NCI-H345 (cell line): ENCODE measurements at places on chromosomes 4 and X.

GRCh38 chr4:55512077-55512476, 34.6 kb downstream of the CLOCK start:
- no peak for DNase-seq

DNA sequence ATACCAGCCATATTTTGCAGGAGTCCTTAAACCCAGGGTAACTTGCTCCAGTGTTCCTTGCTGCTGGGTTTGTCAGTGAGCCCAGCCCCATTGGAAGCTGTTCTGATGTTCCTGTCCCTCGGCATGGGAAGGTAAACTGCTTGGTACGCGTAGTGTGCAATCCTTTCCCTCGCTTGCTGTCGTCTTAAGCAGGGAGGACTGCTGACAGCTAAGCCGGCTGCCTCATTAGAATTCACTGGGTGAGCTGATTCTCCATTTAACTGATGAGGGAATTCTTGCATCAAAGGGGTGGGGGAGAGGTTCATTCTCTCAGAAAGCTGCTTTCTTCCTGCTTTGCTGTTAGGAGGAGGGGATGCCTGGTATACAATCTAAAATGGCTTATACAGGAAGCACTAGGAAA, 164.6 kb downstream of the MID1IP1 start:
- no peak for DNase-seq

- DNase-seq: no peak
Observed at GRCh38 chr4:162450531-162451035, 286.8 kb upstream of the FSTL5 start.

DNA sequence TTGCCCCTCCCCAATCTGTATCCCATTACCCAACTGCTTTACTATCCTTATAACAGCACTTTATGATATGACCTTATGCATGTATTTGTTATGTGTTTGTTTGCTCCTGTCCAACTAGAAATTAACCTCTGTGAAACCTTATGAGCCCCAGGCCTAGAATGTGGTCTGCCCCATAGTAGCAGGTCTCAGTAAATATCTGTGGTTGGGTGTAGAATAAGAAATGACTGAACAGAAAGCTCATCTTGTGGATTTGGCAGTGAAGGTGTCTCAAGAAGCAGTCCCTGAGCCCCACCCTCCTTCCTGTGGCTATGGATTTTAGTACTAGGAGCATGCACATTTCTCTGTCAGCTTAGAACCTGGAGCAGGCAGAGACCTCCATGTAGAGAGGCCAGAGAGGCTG, 229.0 kb upstream of the LCORL start:
- no peak for DNase-seq

GRCh38 chrX:75989806-75990590, 182.9 kb upstream of the PBDC1 start:
- DNase-seq: no peak

GRCh38 chr4:82645936-82646565, 84.3 kb upstream of the TMEM150C start:
- DNase-seq: no peak

DNA sequence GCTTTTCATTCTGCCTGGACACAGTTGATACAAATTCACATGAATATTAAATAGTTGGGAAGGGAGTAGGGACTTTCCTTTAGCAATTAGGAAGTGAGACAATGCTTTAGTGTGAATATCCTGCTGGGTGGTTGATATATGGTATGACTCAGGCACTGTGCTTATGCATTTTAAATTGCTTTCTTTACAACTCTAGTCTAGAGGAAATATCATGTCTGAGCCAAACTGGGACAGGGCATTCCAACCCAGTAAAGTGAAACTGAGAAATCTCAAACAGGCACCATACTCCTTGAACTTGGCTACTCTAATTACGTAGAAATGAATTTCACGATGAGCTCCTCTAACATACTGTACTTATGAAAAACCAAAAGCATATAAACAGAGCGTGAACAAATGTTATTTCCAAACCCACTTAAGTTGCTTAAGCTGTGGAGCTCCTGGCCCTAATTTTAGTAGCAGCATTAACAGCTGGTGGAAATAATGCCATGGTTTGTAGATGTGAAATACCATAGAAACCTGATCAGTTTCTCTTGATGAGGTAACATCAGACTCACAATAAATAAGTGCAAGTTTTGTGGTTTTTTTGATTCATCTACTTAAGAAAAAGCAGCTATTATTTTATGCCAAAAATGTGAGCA, 242.9 kb upstream of the GK2 start:
- no peak for DNase-seq

DNA sequence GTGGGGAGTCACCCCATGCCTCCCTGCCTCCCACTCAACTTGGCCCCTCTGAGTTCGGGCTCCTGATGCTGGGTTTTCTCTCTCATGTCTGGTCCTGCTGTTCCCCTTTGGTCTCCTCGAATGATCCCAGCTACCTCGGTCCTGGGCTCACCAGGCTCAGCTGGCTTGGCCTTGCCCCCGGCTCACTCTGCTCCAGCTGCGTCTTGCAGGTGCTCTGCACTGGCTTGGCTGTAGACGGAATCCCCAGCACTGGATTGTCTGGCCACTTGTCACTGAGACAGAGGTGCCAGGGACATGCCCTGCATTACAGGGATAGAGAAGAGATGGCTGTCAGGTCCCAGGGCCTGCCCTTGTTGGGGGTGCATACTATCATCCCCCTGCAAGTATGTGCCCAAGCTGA, 41.6 kb upstream of the NYX start:
- no peak for DNase-seq

DNA sequence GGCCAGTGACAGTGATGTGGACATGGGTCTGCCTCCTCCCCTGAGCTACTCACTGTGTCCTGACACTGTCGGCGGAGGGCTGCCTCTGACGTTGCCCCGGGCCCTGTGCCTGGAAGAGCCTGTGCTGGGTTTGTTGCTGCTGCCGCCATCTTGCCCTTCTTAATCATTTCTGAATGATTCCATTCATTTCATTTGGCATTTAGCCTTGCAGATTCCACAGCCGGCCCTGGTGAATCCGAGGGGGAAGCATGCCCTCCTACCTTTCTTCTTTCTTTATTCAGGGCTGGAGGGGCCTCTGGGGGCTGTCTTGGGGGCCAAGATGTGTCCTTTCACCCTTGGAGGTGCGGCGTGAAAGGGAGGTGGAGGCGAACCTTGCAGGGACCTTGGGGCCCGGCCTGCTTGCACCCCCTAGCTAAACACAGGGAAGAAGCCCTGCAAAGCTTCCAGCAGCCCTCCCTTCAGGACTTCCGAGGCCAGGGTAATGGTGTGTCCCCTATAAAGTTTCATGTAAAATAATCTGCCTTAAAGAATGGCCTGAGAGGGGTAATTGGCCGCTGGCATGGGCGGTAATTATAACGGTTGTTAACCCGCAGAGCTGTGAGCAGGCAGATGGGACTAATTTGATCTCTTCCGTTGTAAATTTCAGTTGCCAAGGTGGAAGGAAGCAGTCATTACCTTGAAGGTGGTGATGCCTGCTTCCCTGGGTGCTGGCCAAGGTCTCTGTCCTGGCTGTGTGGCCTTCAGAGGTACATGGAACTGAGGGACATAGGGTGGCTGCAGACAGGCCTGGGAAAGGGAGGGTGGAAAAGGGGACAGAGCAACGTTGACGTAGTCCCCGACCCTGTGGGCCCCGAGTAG, 92.3 kb downstream of the PSAPL1 start:
- DNase-seq: no peak

GRCh38 chrX:47146121-47146935, 1.3 kb downstream of the RBM10 start:
- peak; percentile 12 for DNase-seq

DNA sequence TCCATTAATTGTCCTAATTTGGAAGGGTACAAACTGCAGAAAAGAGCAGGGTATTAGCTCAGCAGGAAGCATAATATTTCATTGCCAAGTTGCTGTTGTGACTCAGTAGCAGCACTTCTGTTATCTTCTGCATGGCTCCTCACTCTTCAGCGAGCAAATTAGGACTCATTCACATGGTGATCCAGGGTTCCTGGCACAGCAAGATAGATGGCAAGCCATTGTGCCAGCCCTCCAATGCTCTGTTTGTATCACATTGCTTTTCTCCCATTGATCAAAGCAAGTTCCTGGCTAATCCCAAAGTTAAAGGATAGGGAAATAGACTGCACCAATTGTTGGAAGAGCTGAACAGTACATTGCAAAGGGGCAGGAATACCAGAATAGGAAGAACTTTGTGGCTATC, 382.5 kb upstream of the ATOH1 start:
- no peak for DNase-seq

- DNase-seq: no peak
Observed at GRCh38 chr4:128388352-128388630, 100.7 kb upstream of the PGRMC2 start.

GRCh38 chr4:4735136-4735750, 124.2 kb upstream of the MSX1 start:
- DNase-seq: no peak

DNA sequence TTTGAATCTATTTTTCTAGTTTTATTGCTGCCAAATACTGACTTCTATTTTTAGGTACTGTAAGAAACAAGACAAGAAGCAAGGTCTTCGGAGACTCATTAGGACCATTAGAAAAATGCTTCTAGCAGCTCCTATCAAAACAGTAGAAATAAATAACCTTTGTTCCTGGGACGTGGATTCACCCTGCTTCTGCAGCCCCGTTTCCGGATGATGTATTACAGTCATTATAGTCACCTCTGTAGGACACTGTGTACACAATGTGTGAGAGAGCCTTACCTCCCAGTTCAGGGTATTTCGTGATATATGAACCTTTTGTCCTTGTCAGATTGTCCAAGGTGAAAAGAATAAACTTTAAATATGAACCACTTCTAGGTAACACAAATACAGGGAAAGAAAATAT, 484.0 kb upstream of the TECRL start:
- peak; percentile 59 for DNase-seq

DNA sequence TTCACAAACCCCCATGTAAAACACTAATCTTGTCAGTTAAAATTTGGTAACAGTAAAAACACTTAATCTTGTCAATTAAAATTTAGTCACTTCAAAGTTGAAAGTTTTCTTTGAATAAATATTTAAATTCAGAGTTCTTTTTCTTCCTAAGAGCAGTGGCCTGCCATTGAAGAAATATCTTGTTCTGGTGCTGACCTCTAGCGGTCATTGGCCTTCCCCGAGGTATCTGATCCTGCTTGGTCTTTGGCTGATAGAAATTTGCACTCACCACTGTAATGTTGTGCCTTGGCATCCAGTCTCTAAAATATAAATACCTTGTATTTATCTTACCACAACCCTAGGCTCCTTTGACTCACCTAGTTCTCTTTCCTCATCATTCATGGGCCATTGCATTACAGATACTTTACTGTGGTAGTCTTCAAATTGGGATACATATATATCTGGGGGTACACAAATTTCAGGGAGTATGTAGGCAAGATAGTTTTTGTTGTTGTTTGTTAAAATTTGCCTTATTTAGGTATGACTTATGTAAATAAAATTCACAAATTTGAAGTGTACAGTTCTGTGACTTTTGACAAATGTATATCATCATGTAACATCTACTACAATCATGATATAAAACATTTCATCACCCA, 6.7 kb upstream of the ART3 start:
- DNase-seq: peak; percentile 57

- no peak for DNase-seq
Observed at GRCh38 chr4:157550028-157550427, 329.5 kb downstream of the GRIA2 start.

DNA sequence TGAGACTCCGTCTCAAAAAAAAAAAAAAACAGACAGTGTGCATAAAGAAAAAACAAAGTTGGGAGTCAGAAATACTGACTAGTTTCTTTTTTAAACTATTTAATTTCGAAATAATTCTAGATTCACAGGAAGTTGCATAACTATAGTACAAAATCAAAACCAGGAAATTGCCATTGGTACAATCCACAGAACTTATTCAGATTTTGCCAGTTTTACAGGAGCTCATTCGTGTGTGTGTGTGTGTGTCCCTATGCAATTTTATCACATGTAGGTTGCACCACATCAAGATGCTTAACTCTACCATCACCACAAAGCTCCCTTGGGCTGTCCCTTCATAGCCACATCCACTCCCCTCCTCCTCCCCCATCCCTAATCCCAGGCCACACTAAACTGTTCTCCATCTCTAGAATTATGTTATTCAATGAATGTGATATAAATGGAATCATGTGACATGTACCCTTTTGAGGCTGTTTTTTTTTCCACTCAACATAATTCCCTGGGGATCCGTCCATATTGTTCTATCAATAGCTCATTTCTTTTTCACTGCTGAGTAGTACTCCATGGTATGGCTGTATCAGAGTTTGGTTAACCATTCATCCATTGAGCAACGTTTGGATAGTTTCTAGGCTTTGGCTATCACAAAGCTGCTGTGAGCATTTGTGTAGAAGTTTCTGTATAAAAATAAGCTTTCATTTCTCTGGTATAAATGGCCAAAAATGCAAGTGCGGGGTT, 16.3 kb upstream of the DDX3X start:
- DNase-seq: no peak

GRCh38 chr4:106034220-106034619, 138.9 kb downstream of the NPNT start:
- DNase-seq: no peak

DNA sequence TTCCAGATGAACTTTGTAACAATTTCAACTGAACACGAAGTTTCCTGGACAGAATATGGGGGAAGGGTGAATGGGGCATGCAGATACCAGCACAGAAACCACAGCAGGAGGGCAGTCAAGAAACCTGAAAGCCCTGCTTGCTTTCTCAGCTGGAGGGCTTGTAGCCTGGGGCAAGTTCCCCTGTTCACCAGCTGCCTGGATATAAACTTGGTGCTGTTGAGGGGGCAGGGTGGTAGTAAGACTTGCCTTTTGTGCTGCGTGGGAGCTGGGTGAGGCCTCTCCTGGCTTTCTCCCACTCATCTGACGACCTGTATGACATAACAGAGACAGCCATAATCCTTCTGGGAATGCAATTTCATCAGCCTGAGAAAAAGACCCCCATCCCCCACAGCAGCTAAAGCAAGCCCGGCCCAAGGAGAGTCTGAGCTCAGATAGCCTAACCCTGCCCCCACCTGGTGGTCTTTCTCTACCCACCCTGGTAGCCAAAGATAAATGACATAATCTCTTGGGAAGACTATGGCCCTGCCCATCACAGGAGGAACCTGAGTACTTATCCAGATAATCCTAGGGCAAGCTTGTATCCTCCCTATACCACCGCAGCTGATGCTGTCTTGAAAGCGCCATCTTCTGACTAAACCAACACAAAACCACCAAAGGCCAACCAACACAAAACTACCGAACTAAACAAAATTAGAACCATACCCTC, 234.3 kb downstream of the LAS1L start:
- no peak for DNase-seq

DNA sequence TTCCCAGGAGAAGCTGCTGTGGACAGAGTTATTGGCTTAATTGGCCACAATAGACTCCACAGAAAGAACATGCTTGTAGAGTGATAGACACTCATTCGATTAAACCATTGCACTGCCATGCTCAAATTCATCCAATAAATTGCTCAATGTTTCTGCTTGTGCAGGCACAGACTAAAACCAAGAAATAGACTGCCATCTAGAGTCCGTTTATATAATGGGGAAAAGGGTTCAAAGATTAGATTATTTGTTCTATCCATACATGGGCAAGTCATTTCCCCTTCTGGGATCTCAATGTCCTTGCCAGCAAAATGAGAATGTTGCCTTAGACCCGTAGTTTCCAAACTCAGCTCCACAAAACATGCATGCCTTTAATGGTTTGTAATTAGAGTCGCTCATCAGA, 8.7 kb downstream of the SMIM10 start:
- peak; percentile 32 for DNase-seq
